ENCODE measurements at places on chromosomes 4 and X. TPM values are rescaled to one million over a fixed set of nuclear protein-coding genes. Genes with fewer than 3 reads are reported as not detected.

DOK7 gene
- not detected for total RNA-seq

- peak; percentile 42 for DNase-seq
Measured at GRCh38 chr4:144709159-144709558, 63.2 kb downstream of the HHIP start.

SATL1 gene
- total RNA-seq, result not detected

DNA sequence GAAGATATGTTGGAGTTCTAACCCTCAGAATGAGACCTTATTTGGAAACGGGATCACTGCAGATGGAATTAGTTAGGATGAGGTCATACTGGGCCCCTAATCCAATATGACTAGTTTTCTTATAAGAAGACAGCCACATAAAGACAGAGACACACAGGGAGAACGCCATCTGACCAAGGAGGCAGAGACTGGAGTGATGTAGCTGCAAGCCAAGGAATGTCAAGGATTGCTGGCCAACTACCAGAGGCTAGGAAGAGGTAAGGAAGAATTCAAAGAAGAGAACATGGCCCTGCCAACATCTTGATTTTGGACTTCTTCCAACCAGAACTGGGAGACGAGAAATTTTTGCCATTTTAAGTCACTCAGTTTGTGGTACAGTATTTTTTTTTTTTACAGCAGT is 152.8 kb upstream of the DIPK2B start:
- no peak for DNase-seq

DNA sequence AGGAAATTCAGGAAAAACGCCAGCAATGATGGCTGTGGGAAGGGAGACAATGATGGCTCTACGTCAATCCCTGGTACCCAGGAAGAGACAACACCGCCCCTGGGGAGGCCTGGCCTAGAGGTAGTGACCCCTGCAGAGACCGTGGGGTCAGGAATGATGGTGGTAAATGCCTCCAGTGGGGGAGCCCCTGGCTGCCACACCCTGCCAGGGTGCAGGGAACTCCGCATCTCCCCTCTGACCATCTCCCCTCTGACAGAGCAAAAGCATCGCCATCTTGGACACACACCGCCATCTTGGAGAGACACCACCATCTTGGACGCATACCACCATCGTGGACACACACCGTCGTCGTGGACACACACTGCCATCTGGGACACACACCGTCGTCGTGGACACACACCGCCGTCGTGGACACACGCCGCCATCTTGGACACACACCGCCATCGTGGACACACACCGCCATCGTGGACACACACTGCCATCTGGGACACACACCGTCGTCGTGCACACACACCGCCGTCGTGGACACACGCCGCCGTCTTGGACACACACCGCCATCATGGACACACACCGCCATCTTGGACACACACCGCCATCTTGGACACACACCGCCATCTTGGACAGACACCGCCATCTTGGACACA is 9.9 kb downstream of the ASMTL start:
- no peak for DNase-seq

ATRX gene
- total RNA-seq, result 79.0 TPM

NHS gene
- total RNA-seq, result 16.8 TPM

- DNase-seq, result peak; percentile 85
Measured at GRCh38 chrX:47482065-47482511, 934 bp downstream of the ZNF41 start.

- no peak for DNase-seq
Measured at GRCh38 chr4:101515099-101515498, 167.8 kb upstream of the PPP3CA start.

DNA sequence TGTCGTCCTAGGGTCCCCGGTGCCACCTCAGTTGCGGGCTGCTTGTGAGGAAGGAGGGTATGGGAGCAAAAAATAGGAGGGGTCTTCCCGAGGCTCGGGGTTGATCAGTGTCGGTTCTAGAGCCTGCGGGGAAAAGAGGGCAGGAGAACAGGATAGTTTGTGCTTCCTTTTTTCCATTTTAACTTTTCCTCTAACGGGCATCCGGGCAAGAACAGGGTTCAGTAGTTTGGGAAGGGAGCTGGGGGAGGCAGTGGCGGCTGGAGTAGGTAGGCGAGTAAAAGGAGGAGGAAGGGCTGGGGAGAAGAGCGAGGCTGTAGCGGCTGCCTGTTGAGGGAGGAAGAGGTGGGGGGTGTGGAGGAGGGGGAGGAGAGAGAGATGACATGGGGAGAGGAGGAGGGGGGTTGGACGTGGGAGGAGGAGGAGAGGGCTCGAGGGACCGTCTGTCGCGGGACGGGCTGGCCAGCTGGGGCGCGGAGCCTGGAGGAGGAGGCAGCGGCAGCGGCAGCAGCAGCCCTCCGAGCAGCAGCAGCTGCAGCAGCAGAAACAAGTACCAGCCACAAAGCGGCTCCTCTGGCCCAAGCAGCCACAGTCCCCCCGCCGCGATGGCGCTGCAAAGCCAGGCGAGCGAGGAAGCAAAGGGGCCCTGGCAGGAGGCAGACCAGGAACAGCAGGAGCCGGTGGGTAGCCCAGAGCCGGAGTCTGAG is at the start of gene SLC16A2:
SLC16A2 (plus strand) TSS at position 458 of the 704 bp plus-strand sequence; CDS start at position 603, 145 bp downstream.
- DNase-seq, result peak; percentile 95

- DNase-seq, result no peak
Measured at GRCh38 chrX:13008189-13008533, 33.3 kb downstream of the TMSB4X start.

GRCh38 chr4:6228158-6229067 is 28.1 kb upstream of the JAKMIP1 start:
- DNase-seq, result no peak

HPGD gene
- not detected for total RNA-seq

GRCh38 chr4:38563707-38564495 is 100.1 kb upstream of the KLF3 start:
- DNase-seq, result no peak

DNA sequence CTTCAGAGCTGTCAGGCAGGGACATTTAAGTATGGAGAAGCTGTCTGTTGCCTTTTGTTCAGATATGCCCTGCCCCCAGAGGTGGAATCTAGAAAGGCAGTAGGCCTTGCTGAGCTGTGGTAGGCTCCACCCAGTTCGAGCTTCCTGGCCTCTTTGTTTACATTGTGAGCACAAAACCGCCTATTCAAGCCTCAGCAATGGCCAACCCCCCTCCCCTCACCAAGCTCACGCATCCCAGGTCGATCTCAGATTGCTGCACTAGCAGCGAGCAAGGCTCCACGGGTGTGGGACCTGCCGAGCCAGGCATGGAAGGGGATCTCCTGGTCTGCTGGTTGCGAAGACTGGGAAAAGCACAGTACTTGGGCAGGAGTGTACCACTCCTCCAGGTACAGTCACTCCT is 59.3 kb downstream of the ZNF674 start:
- no peak for DNase-seq

JCHAIN gene
- total RNA-seq, result 2.2 TPM

DNA sequence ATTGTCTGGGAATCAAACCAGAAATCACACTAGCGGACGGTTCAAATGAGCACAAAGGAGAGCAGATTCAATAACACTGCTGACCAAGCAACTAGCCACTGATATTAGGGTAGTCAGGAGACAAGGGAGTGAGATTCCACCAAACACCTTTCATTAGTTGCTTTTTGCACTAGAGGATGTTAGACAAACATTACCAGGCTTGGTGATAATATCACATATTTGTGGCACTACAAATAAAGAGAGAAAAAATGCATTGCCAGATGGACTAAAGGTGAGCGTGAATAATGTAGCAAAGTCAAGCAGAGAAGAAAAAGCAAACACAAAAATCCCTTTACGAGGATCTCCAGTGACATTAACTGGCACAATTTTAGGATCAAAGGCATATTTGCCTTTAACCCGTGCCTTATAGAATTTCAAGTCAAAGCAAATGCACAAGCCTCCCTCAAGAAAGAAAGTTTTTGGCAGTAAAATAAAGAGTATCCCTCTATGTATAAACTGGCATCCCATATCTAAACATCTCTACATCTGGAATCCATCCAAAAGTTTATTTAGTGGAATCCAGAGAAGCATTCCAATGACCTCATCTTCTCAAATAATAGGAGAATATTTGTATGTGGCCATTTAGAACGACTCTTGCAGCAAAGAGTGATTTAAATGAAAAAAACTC is 290.9 kb downstream of the KCTD8 start:
- no peak for DNase-seq

DNA sequence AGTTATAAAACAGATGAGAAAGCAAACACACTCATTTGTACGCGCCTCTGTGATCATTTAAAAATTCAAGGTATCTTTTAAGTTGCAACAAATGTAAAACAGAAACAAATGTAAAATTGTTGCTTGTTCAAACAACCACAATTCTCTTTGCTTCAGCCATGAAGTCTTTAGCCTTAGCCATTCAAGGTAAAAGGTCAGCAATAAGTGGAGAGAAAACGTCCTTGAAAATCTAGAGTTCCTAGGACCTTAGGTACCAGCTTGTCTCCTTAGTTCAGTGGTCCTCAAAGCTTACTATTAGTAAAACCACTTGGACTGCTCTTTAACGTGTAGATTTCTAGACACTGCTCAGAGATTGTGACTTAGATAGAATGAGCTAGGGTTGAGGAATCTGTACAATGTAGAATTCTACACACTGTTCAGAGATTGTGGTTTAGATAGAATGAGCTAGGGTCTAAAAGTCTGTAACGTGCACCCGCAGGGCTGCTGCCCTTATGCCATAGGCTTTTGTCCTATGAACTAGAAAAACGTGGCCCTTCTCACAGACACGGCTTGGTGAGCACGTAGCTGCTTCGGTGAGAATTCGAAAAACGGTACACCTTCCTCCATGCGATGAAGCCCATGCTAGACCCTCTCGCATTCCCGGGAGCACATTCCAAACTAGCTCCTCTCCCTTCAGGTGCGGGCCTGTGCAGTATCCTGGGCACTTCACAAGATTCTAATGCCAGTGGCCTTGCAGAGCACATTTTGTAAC is 1.7 kb downstream of the PLAC8 start:
- DNase-seq, result no peak

SLITRK4 gene
- total RNA-seq, result 0.29 TPM

DNA sequence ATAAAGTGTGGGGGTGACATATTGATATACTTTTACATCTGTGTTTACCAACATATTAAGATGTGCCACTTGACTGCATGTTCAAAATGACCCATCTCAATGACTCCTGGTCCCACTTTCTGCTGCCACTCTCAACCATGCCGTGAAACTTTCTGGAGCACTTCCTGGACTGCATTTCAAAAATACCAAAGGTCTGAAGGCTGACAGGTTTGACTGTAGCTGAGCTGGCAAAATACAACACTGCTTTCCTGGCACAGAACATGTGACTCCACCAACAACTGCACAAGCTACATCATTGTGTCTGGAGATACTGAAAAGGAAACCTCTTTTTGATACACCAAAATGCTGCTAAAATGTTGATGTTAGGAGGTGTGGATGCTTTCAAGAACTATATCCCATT is 184.8 kb downstream of the UNC5C start:
- no peak for DNase-seq

DNA sequence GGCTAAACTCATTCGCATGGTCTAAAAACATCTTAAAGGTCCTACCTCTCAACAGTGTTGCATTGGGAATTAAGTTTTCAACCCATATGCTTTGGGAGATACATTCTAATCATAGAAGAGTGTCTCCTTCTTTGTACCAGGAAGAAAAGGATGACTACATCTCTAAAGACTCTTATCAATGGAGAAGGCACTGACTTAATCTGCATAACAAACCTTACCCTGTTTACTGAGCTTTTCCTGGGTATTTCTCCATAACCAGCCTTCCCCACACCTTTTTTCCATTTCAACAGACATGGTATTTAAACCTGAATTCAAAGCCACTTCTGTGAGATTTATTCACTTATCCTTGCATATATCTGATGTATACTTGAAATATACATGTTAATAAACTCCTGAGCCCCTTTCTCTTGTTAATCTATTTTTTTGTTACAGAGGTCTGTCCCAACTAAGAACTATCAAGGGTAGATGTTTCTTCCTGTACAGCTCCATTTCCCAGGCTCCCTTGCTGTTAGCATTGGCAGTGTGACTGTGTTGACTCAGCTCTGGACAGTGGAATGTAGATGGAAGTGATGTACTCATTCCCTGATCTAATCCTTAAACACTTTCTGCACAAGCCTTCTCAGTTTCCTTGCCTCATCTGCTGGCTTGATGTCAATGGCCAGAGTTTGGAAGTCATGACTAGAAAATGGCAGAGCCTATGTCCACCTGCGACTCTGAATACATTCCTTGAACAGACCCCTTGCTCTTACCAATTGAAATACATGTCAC is 148.9 kb upstream of the CPEB2 start:
- DNase-seq, result peak; percentile 92

DNA sequence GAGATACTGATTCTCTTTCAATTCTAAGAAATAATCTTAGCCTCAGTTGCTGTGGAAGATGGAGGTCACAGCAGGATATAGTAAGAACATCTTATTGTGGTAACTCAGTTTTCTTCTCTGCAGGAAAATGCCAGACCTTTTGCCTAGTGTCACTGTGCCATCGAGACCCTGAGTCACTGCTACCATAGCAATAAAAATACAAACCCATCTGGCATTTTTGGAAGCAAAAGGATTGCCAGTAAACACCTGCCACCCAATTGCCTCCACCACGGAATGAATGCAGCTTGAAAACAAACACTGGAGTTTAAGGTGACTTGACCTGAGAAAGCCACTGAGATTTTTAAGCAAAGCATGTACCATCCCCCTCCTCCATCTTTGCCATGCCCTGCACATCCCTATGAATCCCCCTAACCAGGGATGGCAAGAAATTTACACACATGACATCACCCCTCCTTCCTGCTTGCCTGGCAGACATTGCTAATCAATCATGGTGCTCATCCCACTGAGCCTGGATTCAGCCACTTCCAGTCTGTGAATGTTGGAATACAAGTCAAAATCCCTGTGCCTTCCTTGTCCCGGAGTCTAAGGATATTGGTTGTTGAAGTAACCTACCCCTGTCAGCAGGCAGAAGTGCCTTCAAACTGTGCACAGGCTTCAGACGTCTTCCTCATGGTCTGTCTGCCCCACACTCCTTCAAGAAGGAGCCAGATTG is 59.6 kb upstream of the MAMLD1 start:
- DNase-seq, result no peak

DNA sequence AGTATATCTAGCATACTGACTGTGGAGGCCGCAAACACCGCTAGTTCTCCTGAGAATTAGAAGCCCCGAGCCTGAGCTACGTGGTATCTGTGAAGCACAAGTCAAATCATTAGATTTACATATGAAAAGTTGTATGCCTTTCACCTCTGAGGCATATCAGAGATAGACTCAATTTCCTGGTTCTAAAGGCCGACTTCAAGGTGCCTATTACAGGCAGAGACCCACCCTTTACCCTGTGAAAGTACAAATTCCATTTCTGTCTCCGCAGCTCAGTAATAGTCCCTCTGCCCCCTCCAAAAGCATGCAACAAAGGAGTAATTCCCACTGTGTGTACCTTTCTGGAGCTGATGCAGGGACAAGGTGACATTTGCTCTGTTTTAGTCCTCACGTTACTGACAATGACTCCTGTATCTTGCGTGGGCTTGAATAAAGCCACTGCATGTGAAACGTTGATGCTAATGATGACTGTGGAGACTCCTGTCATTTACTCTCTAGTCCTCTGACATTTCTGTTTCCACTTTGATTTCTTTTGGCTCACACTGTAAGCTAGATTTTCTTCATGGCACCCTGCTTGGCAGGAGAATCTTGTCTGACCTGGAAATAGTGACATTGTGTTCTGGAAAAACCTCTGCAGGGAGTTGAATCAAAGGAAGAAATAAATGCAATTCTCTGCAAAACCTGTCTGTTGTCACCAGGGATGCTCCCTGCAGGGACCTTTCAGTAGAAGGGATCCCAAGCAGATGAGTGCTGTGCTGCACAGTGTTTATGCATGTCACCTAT is 273.2 kb upstream of the EMCN start:
- no peak for DNase-seq
